Inflammatory macrophage (primary cell): ENCODE measurements at places on chromosomes 1 and 21.

- no peak for DNase-seq
Observed at GRCh38 chr1:244836584-244836983, 1.1 kb downstream of the COX20 start.

DNA sequence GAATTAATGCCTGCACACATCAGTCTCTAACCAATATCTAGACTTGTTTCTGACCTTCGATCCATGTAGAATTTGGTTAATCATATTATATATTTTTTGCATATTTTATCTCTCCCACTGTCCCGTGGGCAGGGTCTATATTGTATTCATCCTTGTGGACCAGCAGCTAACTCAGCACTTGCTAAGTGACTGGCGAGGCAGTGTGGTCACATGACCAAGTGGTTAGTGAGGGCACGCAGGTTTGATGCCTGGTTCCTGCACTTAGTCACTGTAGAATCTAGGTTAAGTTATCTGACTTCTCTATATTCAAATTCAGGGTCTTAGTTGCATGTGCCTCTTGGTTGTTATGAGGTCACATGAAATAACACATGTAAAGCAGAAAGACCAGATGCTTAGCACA, 120.5 kb downstream of the UBE2U start:
- DNase-seq, result no peak

DNA sequence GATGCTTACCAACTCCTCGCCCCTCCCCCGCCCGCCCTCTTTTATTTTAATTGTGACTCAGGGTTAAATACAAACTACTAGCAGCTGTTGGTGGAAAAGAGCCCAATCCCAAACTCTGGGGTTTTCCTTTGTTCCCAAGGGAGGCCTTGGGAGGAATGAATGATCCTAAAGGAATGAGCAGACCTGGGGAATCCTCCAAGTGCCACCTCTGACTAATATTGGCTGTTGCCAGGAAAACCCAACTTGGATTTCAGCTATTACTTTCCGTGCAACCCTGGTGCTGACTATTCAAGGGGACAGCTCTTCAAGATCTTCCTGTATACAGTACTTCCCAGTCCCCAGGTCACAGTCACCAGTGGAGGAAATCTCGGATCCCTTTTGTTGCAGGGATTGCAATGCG, 1.3 kb upstream of the S100A10 start:
- DNase-seq, result no peak

DNA sequence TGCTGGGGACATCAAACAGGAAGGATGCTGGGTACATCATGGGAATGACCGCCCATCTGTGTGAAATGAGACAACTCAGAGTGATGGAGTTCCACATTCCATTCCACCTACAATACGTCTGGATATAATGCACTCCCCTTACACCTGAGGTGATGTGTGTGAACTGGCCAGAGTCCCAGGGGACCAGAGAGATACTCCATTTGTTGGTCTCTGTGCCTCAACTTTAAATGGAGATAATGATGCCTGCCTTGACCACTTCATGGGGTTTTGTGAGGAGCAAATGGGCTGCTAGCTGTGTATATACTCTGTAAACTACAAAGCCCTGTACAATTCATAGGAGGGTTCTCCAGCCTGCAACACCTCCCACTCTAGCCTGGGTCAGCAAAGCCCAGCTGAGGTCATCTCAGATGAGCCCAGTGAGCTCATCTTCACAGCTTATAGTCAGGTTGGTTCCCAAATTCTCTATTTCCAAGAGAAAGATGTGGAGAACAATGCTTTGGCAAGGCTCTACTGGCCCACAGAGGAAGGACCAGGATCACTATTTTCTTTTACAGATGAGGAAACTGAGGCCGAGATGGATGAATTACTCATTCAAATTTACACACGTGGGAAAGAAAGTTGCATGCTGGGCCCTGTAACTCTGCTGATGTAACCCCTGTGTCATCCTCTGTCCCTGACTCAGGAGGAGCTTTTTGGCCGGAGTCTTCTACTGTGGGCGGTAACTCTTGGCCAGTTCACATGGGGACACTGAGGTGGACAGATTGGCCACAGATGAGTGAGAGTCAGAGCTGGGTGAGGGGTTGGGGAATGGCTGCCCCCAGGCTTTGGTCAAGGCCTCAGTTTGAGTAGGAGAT, 105.6 kb upstream of the GCLM start:
- DNase-seq, result peak; percentile 73

DNA sequence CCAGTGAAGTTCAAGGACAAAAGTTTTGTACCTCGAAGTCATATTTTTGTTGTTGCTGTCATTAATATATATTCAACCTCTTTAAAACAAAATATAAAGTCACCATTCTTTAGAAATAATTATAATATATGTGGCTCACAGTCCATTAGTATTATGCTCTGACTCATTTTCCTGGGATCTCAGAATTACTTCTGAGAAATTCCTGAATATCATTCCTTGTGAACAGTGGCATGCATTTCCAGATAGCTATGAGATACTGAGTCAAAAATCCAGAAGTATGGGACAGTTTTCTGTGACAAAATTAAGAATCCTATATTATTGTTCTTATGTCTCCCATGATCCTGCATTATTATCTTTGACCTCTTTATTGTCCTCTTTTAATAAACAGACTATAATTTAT, 13.8 kb upstream of the RGS21 start:
- no peak for DNase-seq

DNA sequence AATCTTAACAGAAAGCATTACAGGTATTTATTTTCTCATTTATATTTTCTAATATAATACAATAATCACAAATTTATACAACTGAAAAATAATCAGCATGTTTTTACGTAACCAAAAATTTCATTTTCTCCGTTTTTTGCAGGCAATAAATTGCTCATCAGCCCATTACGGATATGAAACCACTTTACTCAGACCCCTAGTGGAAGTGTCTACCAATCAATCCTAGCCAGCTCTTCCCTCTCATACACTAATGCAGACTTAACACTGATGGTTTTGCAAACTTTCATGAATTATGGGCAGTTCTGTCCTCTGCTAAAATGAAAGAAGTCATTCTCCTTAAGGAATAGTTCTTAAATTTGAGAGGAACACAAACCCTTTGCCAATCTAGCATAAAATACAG, 124.7 kb downstream of the EIF4G3 start:
- no peak for DNase-seq

GRCh38 chr1:45722809-45723208, 27.6 kb downstream of the IPP start:
- DNase-seq, result peak; percentile 68

- DNase-seq, result no peak
Observed at GRCh38 chr1:2495546-2495945, 19.5 kb downstream of the PLCH2 start.

GRCh38 chr1:205630651-205631009, 1.2 kb downstream of the ELK4 start:
- no peak for DNase-seq

GRCh38 chr21:42670884-42671283, 17.5 kb downstream of the PDE9A start:
- no peak for DNase-seq

GRCh38 chr1:51316846-51317120, 13.6 kb downstream of the TTC39A start:
- no peak for DNase-seq

- DNase-seq, result no peak
Observed at GRCh38 chr1:179124873-179125272, 43.0 kb downstream of the TOR3A start.

GRCh38 chr1:55117941-55118340, 78.6 kb downstream of the PCSK9 start:
- peak; percentile 21 for DNase-seq

GRCh38 chr21:36540700-36541099, 60.8 kb upstream of the CLDN14 start:
- DNase-seq, result no peak

GRCh38 chr1:27397110-27397509, 4.7 kb downstream of the GPR3 start:
- DNase-seq, result no peak

DNA sequence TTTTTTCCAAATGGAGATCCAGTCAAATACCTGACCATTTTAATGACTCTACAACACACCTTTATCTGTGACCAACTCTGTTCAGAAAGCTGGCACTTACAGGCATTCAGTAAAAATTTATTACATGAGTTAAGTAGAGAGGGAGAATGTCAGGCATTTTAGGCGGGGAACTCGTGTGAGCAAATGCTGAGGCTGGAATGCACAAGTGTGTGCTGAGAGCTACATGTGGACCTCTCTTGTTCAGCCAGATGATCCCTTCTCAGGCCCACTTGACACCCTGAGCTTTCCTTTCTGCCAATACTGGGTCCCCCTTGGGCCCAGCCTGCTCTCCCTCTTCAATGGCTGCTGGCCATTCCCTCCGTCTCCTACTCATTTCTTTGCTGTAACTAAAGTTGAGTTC, 11.7 kb downstream of the PPIH start:
- DNase-seq, result no peak

- DNase-seq, result no peak
Observed at GRCh38 chr1:92837062-92837461, 5.2 kb downstream of the RPL5 start.

DNA sequence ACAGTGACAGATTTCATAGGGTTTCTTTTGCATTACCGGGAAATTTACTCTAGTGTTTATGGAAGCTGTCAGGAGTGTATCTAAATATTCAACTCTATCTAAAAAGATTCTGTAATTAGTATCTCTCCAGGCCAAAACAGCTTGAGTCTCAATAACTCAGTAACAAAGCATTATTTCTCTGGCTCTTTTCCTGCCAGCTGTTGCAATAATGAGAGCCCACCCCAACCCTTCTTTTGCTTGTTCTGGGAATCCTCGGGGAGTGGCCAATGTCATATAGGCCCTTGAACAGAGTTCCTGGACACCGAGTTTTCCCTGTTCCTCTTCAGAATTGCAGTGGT, 120.1 kb upstream of the SGIP1 start:
- DNase-seq, result no peak

DNA sequence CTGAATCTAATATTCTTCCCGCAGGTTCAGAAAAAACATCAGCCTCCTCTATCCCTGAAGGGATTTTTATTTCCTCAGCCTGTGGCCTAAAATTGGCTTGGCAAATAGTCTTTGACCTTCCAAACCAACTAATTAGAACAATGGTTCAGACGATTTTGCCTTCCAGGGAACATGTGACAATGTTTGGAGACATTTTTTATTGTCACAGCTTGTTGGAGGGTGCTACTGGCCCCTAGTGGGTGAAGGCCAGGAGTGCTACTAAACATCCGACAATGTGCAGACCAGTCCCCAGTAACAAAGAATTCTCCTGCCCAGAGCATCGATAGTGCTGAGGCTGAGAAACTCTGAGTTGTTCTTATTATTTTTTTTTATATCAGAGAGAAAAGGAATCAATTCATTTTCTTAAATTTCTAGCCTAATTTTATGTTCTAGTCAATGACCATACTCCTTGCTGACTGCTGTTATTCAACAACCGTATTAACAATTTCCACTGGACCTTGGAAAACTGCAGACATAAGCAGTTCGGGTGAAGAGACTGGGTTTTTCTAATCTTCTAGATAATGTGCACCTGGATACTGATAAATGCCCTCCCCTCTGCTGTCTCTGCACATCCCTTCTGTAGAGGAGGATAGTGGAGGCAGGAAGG, 280.7 kb downstream of the LMX1A start:
- DNase-seq, result no peak

DNA sequence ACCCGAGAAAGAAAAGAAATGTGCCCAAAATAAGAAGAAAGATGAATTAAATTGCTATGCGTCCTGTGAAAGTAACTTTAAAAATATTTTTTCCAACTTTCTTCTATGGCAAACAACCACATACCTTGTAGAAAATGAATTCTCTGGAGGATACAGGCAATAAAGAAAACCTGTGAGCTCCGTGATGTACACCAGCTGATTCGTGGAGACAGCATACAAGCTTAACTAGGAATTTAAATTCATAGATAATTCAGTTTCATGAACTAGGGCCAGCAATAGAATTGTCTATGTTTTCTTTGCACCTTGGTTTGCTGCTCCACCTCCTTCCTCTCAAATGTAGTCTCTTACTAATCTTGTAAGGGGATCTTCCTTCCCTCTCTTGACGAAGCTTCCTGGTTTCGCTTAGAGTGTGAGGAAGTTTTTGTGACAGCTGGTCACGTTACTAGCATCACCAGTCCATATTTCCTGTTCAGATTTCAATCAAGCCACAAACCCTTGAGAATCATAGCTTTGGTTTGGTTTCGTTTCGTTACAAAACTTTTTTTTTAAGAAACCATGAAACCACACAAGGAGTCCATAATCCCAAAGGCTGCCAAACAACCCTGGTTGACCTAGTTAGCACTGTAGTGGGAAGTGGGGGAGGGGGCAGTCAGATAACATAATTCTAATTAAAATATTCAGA, 35.8 kb downstream of the GREM2 start:
- peak; percentile 41 for DNase-seq

GRCh38 chr1:180954005-180954800, 41.5 kb downstream of the KIAA1614 start:
- no peak for DNase-seq

DNA sequence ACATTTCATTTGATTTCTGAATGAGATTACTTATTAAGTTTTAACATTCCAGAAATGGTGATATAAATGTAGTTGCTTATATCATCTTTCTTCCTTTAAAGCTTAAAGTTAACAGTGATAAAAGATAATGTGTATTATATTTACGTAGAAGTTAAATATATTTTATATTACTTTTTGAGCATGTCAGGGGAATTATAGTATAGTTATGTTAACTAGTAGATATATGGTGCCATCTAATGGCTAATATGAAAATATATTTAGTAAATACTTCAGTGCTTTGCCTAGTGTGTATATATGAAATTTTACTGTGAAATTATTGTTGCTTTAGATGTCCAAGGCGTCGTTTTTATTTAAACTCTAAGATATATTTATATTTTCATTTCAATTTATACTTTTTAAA, 51.5 kb downstream of the SYT14 start:
- no peak for DNase-seq

DNA sequence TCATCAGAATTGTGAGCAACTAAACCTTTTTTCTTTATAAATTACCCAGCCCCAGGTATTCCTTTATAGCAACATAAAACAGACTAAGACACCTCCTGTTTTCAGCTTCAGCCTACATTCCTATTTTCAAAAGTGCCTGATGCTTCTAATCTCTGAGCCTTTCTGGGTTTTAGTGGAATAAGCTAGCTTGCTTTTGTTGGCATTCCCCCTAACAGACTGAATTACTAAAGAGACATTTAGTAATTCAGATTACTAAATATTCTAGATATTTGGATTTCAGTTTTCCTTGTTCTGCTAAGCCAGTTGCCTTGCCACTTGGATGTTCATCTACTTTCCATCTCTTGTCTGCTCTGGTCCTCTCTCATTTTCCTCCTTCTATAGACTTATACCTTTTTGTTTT, 10.5 kb upstream of the GNG12 start:
- DNase-seq, result no peak
